Activated CD8-positive, alpha-beta memory T cell treated with anti-CD3 and anti-CD28 coated beads for 48 hours (primary cell): ENCODE measurements at places on chromosomes 3 and 15.

- no peak for DNase-seq
Observed at GRCh38 chr15:41862515-41863116, 24.0 kb downstream of the PLA2G4B start.

GRCh38 chr3:173663696-173664111 lies 266.2 kb downstream of the NLGN1 start:
- no peak for DNase-seq

DNA sequence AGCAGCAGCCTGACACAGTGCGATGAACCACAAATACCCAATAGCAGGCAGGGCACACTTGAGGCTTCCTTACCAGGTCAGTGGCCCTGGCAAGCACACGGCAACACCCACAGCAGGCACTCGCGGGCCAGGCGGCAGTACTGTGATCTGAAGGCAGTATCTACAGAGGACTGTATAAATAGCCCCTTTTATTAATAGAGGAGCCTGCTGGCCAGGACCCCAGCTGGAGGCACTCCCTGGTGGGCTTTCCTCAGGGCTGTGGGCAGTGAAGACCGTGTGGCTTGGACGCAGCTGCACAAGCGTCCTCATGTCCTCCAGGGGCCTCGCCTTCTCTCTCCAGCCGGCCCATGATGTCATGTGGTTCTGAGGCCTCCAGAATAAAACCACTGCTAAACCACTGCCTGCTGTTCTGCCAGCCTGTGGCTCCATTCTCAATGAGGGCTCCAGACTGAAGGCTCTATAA lies 44.1 kb downstream of the LRIG1 start:
- no peak for DNase-seq

GRCh38 chr3:156702367-156702766 lies 28.0 kb downstream of the TIPARP start:
- DNase-seq: no peak

DNA sequence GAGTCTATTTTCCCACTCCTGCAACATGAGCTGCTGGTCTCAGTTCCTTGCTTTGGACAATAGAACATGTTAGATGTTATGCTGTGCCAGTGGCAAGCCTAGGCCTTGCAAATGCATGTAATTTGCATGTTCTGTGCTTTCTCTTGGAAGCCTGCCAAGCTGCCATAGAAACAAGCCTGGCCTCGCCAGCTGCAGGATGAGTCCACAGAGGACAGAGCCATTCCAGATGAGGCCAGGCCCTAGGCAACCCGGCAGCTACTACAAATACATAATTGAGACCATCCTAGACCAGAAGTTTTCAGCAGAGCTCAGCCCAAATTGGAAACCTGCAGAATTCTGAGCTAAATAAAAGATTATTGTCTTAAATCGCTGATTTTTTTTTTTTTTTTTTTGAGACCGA lies 39.6 kb downstream of the TRIM69 start:
- DNase-seq: no peak
